CD4-positive, CD25-positive, alpha-beta regulatory T cell (primary cell): ENCODE measurements at places on chromosomes 6 and 20.

GRCh38 chr6:125546841-125547251 is 202.6 kb upstream of the HEY2 start:
- no peak for DNase-seq

DNA sequence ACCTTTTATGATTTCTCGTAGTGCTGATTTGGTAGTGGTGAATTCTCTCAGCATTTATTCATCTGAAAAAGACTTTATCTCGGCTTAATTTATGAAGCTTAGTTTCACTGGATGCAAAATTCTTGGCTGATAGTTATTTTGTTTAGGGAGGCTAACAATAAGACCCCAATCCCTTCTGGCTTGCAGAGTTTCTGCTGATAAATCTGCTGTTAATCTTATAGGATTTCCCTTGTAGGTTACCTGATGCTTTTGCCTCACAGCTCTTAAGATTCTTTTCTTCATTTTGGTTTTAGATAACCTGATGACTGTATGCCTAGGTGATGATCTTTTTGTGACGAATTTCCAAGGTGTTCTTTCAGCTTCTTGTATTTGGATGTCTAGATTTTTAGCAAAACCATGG is 388.7 kb downstream of the UTRN start:
- DNase-seq = no peak

DNA sequence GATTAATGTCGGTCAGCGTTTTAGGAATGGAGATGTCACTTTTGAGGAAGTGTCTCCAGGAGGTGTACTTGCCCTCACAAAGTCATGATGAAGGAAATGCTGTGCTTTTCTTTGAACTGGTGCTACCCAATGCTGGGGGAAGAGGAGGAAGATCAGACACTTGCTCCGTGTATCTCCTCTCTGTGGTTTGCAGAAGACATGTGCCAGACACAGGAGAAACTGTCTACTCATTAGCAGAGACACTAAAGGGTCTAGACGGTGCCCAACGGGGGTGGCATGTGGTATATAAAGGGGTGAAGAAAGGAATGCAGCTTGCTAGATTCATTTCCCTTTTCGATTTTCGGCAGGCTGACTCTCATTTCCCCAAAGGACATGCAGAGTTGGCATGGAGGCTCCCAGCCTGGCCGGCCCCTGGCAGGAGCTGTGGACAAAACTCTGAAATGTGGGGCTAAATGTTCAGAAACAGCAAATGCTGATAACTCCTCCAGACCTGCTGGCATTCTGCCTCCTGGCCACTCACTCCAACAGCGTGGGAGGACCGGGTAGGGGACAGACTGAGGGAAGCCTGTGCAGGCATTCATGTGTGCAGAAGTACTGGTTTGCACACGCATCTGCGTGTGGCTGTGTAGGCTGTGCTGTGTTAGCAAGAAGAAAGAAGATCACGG is 59.6 kb upstream of the QKI start:
- DNase-seq = no peak

DNA sequence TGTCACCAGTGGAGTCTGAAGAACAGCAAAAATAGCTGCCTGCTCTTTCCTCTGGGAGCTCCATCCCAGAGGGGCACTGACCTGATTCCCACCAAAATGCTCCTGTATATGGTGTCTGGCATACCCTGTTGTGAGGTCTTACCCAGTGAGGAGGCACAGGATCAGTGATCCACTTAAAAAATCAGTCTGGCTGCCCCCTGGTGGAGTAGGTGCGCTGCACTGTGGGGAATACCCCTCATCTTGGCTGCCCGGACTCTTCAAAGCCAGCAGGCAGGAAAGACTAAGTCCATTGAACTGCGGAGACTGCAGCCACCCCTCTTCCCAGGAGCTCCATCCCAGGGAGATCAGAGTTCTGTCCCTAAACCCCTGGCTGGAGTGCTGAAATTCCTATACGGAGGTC is 230.9 kb upstream of the HTR1E start:
- DNase-seq = no peak

GRCh38 chr6:56649053-56649769 is 6.5 kb upstream of the DST start:
- no peak for DNase-seq

DNA sequence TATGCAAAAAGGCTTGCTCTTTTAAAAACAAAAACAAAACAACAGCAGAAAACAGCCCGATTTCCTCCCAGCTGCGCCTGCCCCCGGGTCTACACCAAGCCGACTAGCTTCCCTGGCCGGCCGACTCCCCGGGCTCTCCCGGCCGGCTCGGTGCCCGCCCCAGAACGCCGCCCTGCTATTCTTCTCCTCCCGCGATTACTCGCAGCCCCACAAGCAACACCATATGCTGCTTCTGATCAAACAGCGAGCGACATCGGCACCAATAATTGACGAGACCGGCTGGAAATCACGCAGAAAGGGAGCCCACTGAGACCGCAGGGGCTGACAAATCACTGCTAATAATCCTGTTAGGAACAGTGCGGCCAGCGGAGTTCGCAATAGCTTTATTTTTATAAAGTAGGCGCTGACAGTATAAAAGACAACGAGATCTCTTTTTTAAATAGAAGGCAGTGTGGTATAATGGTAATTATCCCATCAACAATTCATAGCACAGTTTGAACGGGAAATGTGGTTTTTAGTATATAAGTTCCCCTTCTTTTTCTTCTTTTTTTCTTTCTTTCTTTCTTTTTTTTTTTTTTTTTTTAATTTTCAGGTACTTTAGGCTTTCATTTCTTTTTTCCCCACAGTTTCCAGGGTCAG is 3.3 kb downstream of the SIM1 start:
- no peak for DNase-seq
